GM13977 (cell line): ENCODE measurements at places on chromosomes 5 and 9.

DNA sequence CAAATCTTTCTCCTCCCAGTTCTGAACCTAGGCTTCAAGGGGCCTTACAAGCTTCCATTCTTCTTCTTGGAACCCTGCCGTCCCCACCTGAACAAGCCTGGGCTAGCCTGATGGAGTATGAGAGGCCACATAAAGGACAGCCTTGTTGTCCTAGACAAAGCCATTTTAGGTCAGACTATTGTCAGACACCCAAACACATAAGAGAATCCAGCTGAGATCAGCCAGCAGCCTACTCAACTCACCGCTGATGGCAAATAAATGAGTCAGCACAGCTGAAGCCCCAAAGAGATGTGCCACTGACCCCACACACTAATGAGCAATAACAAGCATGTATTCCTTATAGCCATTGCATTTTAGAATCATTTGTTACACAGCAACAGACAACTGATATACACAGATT is 33.8 kb downstream of the SVEP1 start:
- DNase-seq, result no peak

GRCh38 chr5:42991404-42992087 is 48.6 kb downstream of the ANXA2R start:
- peak; percentile 74 for DNase-seq

DNA sequence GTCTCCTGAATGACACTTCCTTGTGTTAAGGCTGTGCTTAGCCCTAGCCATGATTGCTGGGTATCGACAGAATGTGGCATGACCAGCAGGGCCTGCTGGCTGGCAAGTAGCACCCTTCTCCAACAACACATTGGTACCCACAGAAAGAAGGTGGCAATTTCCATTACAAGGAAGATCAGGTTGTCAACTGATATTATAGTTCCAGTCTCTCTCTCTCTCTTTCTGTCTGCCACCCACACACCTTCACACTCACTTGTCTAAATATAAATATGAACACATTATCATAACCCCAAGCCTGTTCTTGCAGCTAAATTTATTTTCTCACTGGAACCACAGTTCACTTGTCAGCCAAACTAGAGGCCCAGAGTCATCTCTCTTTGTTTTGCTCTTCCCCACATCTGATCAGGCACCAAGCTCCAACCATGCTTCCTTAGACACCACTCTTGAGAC is 408.1 kb upstream of the PIK3R1 start:
- DNase-seq, result peak; percentile 27

GRCh38 chr9:92864152-92864551 is 13.7 kb downstream of the ZNF484 start:
- DNase-seq, result no peak
